ENCODE measurements at places on chromosomes 12 and 14. TPM values are rescaled to one million over a fixed set of nuclear protein-coding genes. Genes with fewer than 3 reads are reported as not detected.

DNA sequence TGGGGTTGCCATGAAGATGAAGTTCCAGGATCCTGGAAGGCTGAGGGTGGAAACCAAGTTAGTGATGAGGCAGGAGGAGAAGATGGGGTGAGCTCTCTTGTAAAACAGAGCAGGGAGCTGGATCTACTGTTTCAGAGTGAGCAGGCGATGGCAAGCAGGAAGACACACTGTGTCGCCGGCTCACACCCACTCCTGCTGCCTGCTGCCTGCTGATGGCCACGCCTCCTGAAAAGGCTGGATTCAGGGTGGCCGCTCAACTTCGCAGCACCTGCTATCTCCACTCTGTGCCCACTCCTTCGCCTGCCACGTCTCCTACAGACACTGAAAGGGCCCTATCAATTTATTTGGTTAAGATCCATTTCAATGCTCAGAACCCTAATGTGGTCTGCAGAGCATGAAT, 96.1 kb downstream of the RBM19 start:
- no peak for DNase-seq

- DNase-seq = no peak
Observed at GRCh38 chr12:28114488-28114887, 75.8 kb upstream of the CCDC91 start.

GRCh38 chr14:95516554-95517181, at the start of gene SYNE3:
SYNE3 (minus strand) TSS chr14:95516650; CDS start chr14:95475821, 40,829 bp downstream.
- no peak for DNase-seq

Gene KCNJ8
- total RNA-seq = 2.1 TPM

GRCh38 chr14:22428700-22429291, 160.2 kb downstream of the DAD1 start:
- peak; percentile 59 for DNase-seq

GRCh38 chr12:6215932-6216494, 15.8 kb downstream of the CD9 start:
- DNase-seq = peak; percentile 83

Gene DNAI7
- total RNA-seq = 4.2 TPM
